ENCODE measurements at places on chromosomes 4 and X. TPM values are rescaled to one million over a fixed set of nuclear protein-coding genes. Genes with fewer than 3 reads are reported as not detected.

DNA sequence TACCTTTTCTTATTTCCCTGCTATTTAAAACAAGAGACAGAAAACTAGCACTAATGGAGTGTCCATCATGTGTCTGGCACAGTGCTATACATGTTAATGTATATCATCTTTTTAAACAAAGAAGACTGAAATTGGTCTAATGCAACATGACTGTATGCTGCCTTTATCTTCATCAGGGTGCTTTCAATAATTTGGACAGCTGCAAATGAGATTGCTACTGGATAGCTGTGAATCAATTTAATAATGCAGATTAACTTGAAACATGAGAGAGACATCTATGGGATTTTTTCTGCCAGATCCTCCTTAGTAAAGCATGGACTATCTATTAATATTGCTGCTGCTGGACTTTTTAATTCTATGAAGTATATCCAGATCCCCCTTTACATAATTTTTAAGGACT lies 255.3 kb upstream of the ATOH1 start:
- no peak for DNase-seq

GRCh38 chrX:73524906-73525305 lies 38.1 kb upstream of the CHIC1 start:
- no peak for DNase-seq

- no peak for DNase-seq
These were observed 526.6 kb upstream of the SLIT2 start for GRCh38 chr4:19725130-19725529.

DNA sequence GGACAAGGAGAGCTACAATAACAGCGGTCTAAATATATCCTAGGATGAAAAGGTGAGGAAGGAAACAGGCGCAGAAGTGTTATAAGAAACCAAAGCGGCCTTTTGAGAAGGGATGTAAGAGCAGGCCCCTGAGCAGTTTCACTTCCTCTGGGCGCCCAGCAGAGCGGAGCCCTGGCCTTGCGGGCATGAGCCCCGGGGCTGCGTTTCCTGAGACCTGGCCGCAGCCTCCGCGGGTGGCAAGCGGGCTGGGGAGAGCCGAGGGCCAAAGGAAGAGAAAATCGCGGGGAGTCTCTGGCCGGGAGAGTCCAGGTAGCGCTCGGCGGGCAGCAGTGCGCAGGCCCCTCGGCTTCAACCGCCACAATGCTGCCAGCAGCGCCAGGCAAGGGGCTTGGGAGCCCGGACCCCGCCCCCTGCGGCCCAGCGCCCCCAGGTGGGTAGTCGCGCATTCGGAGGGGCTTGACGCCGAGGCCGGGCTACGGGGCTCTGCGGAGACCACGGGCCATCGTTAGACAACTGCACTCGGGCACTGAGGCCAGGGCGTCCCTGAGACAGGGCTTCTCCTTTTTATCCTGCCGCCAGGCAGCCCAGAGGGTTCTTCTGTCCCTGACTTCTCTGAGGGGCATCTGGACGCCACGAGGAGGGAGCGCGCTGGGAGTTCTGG lies at the start of gene BANK1:
BANK1 (plus strand) TSS at position 210 of the 661 bp plus-strand sequence; CDS start at position 361, 151 bp downstream.
- DNase-seq, result no peak

DNA sequence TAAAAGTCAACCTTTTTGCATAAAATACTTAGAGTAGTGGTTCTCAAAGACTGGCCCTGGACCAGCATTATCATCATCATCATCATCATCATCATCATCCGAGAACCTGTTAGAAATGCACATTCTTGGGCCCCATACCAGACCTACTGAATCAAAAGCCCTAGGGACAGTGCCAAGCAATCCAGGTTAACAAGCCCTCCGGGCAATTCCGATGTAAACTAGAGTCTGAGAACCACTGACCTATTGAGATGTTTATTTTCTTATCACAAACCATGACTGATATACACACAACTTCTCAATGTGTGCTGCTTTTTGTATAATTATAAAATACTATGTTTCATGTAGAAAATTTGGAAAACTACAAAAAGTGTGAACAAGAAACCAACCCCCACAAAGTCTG lies 133.4 kb upstream of the GATB start:
- DNase-seq, result no peak

DNA sequence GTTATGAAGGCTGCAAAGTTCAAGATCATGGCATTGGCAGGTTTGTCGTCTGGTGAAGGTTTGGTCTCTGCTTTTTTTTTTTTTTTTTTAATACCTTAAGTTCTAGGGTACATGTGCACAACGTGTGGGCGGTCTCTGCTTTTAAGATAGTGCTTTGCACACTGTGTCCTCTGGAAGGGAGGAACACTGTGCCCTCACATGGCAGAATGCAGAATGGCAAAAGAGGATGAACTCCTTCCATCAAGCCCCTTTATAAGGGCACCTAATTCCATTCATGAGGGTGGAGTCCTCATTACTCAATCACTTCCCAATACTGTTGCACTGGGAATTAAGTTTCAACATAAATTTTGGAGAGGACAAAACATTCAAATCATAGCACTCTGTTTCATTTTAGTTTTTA lies 101.4 kb downstream of the GLRA2 start:
- DNase-seq, result peak; percentile 17

DNA sequence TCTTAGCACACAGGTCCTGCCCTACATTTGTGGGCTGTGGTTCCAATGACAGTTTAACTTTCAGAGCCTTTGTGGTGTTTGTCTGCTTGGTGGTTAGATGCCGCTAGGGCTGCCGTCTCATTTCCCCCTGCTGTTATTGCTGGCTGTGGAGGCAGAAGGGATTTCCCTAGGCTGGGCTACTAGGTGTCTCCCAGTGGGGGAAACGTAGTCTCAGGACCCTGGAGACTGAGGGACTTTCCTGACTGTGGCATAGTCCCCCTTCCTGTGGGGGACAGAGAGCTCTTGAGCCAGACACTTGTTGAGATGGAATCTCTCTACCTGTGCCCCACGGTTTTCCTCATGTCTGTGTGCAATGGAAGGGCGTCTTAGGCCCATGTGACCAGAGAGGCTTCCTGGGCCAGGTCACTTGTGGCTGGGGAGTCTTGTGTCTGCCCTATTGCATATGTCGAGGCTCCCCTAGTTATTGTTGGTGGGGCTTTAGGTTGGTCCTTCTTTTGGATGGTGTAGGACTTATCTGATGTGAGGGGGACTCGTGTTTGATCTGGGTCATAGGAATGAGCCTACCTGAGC lies 68.2 kb downstream of the ARHGAP10 start:
- no peak for DNase-seq

DNA sequence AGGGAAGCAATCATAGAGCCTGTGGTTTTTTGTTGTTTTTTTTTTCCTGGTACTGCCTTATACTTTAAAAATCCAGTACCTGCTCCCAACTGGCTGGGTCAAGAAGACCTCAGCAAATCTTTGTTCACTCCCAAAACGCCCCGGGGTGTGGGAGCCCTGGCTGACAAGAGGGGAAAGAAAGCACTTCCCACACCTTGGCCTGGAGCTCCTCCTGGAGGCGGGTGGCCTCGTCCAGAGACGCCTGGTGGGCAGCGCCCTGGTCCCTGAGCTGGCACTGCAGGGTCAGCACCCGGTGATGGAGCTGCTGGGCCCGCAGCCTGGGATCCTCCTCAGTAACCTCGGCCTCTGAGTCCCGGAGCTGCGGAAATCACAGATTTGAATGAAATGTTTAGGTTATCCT lies 38.2 kb downstream of the C4orf50 start:
- peak; percentile 77 for DNase-seq

GRCh38 chr4:111283066-111283677 lies 660.3 kb upstream of the PITX2 start:
- peak; percentile 67 for DNase-seq

BEX2 gene
- total RNA-seq, result 49.4 TPM

CABS1 gene
- total RNA-seq, result not detected

RNF175 gene
- total RNA-seq, result 6.8 TPM

IL3RA gene
- 0.52 TPM for total RNA-seq

GEMIN8 gene
- 9.2 TPM for total RNA-seq

NLGN3 gene
- total RNA-seq, result 1.7 TPM

ALAS2 gene
- not detected for total RNA-seq

TEX13A gene
- not detected for total RNA-seq

TREX2 gene
- total RNA-seq, result 0.77 TPM

All from A673 (cell line).